Regular cardiac myocyte (primary cell): ENCODE measurements at places on chromosomes 11 and 22. TPM values are rescaled to one million over a fixed set of nuclear protein-coding genes. Genes with fewer than 3 reads are reported as not detected.

The BUD13 gene
- 10.7 and 20.3 TPM in 2 replicates for total RNA-seq

The OR8D4 gene
- total RNA-seq, result not detected in 2 replicates

The LGR4 gene
- total RNA-seq, result 27.6 and 44.0 TPM in 2 replicates

The NXPE2 gene
- total RNA-seq, result not detected in 2 replicates

The OR51E1 gene
- total RNA-seq, result not detected in 2 replicates

The LYVE1 gene
- total RNA-seq, result 1.5 and 4.8 TPM in 2 replicates

The TECTA gene
- 0.19 and 0.85 TPM in 2 replicates for total RNA-seq

The DEFB131B gene
- total RNA-seq, result not detected in 2 replicates

The RFPL3 gene
- not detected in 2 replicates for total RNA-seq

The TSPAN18 gene
- under 0.01 TPM in 2 replicates for total RNA-seq

The DEUP1 gene
- total RNA-seq, result not detected in 2 replicates

The NRXN2 gene
- total RNA-seq, result 7.5 and 23.1 TPM in 2 replicates

The TRIM66 gene
- 3.5 and 9.6 TPM in 2 replicates for total RNA-seq

The FOSL1 gene
- total RNA-seq, result 17.5 and 28.6 TPM in 2 replicates

The PKNOX2 gene
- 0.38 and 3.1 TPM in 2 replicates for total RNA-seq

The OR52I1 gene
- total RNA-seq, result not detected in 2 replicates

The PRR14L gene
- 14.1 and 17.4 TPM in 2 replicates for total RNA-seq

The CRYBB3 gene
- not detected in 2 replicates for total RNA-seq
